ENCODE measurements at places on chromosomes 16 and 17.
A peak's percentile ranks its signal among the peaks of the same experiment; 100 is the strongest.

- no peak for DNase-seq
Measured at GRCh38 chr17:81129711-81130367, 35.5 kb upstream of the PVALEF start.

DNA sequence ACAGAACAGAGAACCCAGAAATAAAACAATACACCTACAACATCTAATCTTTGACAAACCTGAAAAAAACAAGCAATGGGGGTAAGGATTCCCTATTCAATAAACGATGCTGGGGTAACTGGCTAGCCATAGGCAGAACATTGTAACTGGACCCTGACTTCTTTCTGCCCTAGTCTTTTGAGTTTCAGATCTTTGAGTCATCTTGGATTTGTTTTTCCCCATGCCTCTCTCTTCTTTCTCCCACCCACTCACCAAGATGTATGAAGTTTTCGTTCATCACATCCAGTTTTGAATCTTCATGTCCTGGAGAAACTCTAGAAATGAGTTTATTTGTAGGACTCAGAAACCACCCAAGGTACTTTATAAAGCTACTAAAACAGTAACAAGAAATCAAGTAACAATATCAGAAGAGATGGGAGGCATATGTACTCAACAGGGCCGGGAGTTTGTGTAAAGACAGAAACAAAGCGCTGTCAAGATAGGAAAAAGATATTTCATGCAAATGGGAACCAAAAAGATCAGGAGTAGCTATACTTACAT is 39.0 kb downstream of the HSD17B2 start:
- DNase-seq, result no peak

- DNase-seq, result no peak
Measured at GRCh38 chr16:87607871-87608270, 5.6 kb downstream of the JPH3 start.

DNA sequence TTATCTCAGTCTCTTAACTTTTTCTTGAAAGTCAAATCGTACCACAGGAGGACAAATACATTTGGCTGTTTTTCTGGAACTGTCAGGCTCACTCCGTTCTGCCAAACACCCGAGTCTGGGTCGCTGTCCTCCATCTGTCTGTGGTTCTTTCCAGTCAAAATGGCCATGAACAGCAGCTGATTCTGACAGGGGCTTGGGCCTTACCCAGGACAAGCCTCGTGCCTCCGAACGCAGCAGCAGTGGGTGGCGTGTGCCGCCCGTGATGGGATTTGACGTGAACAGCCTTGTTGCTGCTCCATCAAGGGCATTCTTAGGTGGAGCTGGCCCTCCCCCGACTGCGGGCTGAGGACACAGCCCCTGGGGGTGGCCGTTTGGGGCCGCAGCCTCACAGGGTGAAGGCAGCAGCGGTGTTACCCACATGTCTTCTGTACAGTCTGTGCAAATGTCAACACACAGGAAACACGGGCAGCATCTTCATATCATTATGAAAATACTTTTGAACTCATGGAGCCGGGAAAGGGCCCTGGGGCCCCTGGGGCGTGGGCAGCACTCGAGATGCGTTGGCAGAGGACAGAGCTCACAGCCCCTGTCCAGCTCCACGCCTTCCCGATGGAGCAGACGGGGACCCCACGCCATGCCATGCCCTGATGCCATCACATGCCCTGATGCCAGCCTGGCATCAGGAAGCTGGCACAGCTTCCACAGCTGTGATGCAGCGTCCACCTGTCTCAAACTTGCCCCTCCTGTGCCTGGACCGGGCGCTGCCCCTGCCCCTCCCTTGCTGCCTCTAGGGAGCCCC is 8.6 kb upstream of the ACSF3 start:
- no peak for DNase-seq

DNA sequence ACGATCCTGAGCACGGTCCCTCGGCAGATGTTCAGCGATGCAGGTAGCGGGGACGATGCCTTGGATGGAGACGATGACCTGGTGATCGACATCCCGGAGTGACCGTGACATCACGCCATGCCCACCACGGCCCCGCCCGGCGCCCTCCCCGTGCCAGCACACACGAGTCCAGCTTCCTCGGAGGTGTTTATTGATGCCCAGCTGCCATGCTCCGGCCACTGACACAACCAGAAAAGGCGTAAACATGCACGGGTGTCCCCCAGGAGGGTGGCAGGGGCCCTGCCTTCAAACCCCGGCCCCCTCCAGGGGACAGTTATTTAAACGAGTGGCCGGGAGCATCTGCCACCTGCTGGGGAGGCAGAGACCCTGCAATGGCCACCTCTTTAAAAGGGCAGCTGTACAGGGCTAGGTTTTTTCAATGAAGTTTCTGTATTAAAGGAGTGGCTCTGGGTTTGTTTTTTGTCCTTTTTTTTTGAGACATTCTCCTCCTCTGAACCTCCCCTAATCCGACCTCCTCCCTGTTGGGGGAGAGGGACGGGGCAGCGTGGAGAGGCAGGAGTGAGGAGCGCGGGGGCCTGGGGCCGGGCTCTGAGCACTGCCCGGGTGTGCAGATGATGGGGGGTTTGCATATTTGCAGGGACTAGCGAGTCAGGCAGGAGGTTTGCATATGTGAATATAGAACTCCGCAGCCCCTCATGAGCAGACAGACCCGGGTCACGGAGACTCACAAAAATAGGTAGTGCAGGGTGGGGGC is 5.3 kb downstream of the DOC2A start:
- peak; percentile 45 for DNase-seq

GRCh38 chr17:8941520-8941919 is 24.0 kb downstream of the PIK3R5 start:
- DNase-seq, result no peak
